ENCODE measurements at places on chromosomes 12 and 14.

GRCh38 chr12:97927977-97928376 is 465.4 kb downstream of the RMST start:
- no peak for DNase-seq

DNA sequence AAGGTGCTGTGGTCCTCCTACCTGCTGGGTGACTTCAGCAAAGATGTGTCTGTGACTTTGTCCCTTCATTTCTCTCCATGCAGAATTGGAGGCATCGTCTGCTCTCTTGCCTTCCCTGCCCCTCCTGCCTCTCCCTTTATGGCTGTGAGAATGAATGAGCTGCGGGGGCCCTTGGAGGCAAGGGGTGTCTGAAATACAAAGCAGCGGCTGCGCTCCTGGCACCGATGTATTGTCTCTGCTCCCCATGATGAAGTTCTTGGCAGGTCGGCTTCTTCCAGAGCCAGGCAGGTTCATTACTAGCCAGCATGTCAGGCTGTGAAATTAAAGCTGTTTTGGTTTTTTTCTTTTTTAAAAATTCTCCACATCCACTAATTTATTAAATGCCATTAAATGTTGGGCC is 194.5 kb downstream of the TSPAN9 start:
- DNase-seq: no peak

DNA sequence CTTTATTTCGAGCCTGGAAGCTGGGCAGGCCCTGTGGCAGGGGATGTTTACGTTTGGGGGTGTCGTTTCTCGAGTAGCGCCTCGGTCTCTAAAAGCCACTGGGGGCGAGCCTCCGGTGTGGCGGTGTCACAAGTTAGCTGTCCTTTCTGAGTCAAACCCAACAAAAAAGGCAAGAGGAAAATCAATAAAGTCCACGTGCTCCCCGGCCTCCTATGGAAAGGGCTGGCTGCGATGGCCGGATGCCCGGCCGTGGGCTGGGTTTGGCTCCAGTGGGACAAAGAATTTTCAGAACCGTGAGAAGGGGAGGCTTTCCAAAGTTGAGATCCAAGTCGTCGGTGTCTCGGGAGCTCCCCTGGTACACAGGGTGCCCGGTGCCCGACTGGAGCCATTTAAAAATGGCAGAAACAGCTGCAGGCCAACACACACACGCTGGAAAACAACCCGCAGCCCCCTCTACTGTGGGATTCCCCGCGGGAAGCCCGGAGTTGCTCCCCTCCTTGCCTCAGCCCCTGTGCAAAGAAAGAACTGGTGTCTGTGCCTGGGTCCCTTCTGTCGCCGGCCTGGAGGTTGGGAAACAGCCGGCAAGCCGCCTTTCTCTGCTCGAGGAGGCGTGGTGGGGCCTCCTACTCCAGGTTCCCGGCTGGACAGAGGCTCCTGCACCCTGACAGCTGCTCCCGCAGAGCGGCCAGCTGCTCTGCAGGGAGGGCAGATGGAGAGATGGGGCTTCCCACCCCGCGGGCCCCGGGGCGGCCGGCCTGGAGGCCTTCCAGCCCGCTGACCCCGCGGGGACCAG is 1.9 kb downstream of the BCL7A start:
- DNase-seq: no peak

- DNase-seq: no peak
Measured at GRCh38 chr12:71190822-71191221, 33.0 kb upstream of the TSPAN8 start.

GRCh38 chr12:128567730-128568129 is 256.0 kb downstream of the SLC15A4 start:
- DNase-seq: no peak

DNA sequence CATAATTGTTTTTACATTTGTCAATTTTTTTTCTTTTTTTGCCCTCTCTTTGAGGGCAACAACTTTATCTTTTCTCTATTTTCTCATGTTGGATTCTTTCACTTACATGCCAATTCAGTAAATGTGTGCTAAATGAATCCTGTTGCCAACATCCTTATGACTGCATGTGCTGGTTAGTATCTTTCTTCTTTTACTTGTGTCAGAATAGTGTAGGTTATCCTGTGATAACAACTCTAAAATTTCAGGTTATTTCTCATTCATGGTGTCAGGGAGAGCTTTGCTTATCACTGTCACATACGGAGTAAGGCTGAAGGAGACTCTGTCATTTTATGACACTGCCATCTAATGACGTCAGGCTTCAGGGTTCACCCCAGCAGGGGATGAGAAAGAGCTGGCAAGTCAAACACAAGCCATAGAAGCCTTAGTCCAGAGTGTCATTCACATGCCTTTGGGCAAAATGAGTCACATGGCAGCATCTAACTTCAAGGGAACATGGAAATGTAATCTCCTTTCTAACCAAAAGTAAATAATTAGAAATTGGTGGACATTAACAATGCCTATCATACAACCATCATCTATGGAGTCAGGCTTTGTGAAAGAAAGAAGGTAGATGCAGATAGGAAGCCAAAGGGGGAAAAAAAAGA is 242.5 kb upstream of the ATP2B1 start:
- DNase-seq: peak; percentile 59

DNA sequence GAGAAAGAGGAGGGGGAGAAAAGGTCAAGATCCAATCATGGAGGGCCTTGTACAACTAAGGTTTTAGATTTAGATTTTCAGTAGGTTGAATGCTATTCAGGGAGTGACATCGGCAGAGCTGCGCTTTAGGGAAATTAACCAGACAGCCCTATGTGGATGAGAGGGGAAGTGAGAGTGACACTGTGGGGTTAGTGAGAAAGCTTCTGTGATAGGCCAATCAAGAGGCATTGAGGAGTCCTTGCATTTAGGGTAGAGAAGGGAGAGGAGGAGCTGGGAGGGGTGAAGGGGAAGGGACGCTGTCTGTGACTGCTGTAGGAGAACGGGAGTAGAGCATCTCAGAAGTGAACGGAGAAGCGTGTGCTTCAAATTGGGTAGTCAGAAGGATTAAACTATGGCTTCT is 3.4 kb downstream of the HSD17B6 start:
- DNase-seq: peak; percentile 15

GRCh38 chr14:34628681-34629135 is 1.2 kb downstream of the SNX6 start:
- peak; percentile 60 for DNase-seq

DNA sequence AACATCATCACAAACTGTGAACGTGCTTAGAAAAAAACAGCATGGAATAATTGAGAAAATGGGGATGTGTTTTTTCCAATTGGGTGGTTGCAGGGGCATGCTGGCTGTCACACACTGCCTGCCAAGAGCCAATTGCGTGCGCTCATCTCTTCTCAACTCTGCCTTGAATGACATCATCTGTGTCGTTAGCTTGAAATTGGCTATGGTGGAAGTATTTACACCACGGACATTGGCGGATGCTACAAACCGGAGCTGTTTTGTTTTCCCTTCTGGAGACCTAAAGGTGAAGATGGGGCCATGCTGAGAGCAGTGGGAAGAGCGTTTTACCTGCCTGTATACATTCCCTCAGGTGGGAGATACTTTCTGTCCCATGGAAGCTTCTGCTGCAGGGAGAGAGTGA is 71.5 kb downstream of the PRMT8 start:
- DNase-seq: no peak

DNA sequence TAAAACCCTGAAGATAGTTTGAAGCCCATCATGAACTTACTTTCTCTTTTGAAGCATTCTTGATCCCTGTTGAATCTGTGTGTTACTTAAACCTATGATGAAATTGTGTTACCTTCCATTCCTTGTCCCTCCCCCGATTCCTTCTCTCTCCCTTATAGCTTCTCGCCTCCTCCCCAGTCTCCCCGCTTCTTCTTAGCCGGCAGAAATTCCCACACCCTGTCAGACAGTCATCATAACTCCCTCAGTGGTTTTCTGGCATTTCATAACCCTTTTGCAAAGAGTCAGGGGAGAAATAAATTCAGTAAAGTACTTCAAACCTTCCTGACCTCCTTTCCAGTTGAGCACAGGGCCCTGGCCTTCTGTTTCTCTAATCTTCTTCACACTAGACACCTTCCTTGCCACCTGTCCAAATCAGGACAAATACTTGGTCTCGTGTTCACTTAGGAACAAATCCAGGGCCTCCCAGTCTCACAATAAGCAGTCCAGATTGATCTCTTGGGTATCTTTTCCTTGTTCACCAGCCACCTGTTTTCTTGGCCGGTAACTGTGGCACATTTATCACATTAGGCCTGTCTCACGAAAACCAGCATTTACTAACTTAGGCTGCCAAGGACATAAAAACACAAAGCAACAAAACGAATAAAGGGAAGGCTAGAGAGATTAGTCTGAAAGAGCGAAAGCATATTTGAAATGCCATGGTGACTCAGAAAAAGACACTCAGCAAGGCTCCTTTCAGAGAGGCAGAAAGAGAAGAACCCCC is 355.9 kb downstream of the TMTC2 start:
- DNase-seq: no peak

GRCh38 chr12:46370792-46371717 is 1.5 kb downstream of the SLC38A2 start:
- peak; percentile 89 for DNase-seq

- DNase-seq: peak; percentile 54
Measured at GRCh38 chr12:52024845-52025230, 18.1 kb downstream of the TAMALIN start.

GRCh38 chr12:12474931-12475795 is 87.5 kb downstream of the DUSP16 start:
- DNase-seq: peak; percentile 91

DNA sequence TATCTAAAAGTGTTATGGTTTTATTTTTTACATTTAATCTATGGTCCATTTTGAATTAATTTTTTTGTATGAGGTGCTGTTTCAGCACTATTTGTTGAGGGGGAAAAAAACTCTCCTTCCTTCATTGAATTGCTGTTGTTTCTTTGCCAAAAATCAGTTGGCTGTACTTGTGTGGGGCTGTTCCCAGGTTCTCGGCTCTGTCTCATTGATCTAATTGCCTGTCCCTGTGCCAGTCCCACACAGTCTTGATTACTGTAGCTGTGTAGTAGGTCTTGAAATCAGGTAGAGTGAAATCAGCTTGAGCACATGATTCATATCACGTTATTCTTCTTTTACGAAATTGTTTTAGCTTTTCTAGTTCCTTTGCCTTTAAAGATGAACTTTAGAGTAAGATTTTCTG is 109.7 kb downstream of the ADGRD1 start:
- no peak for DNase-seq

GRCh38 chr12:9708853-9709252 is 24.0 kb downstream of the CLECL1 start:
- no peak for DNase-seq

GRCh38 chr14:99729991-99730875 is 46.1 kb downstream of the CYP46A1 start:
- DNase-seq: peak; percentile 53

- DNase-seq: peak; percentile 11
Measured at GRCh38 chr12:119412811-119413794, 78.6 kb downstream of the CCDC60 start.

DNA sequence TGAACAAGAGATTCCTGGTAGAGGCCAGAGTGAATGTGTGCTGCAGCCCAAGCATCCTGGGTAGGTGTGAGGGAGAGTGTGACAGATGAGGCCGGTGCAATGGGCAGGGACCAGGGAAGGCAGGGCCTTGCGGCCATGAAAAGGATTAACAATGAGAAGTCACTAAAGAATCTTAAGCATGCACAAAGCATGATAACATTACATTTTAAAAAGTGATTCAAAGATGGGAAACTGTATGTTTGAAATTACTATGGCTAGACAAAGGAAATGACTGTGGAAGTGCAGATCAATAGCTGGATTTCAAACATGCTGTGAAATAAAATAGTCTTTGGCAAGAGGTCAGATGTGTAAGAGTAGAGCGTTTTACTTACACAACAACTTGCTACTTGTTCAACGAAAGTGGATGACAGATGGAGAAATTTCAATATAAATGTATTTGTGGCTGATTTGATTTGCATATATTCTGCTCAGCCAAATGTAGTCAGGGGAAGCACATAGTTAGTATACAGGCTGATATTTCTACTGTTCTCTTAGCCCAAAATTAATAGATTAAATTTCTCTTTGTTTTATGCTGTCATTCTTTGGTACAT is 175.5 kb downstream of the CCDC59 start:
- DNase-seq: no peak

- DNase-seq: no peak
Measured at GRCh38 chr14:49897965-49898364, 5.1 kb downstream of the ARF6 start.

DNA sequence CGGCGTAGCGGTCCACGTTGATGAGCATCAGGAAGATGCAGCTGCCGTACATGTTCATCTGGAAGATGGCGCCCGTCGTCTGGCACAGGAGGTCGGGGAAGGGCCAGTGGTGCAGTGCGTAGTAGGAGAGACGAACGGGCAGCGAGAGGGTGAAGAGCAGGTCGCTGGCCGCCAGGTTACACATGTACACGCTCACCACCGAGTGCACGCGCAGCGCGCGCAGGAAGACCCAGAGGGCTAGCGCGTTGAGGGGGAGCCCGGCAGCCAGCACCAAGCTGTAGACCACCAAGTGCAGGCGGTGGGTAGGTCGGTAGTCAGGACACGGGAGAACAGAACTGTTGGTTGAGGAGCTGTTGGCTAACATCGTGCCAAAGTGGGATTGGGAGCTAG is 13.7 kb upstream of the CHD4 start:
- no peak for DNase-seq

DNA sequence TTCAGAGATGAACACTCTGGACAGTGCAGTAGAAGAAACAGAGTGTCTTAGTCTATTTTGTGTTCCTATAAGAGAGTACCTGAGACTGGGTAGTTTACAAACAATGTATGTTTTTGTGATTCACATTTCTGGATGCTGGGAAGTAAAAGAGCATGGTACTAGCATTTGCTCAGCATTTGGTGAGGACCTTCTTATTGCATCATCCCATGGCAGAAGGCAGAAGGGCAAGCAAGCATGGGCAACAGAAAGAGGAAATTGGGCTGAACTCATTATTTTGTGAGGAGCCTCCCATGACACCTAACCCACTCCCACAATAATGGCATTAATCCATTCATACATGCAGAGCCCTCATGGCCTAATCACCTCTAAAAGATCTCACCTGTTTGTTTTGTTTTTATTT is 8.0 kb downstream of the ANKS1B start:
- DNase-seq: no peak

- DNase-seq: no peak
Measured at GRCh38 chr12:76836633-76837032, 42.2 kb downstream of the CSRP2 start.

GRCh38 chr14:91292491-91292890 is 48.0 kb upstream of the GPR68 start:
- DNase-seq: no peak

DNA sequence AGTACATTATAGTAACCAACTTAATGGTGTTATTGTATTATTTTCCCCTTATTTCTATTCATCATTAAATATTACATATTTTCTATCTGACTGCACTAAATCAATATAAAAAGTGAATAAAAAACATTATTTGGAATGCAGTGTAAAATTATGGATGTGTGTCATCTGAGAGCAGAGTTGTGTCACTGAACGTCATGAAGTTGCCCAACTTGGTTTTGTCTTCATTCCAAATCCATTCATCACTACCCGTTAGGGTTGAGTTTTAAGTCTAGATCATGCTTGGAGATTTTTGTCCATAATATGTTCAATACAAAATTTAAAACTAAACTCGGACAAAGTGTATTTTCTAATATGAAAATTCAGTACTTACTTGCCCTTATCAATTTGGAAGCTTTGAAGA is 16.1 kb downstream of the KLRF1 start:
- no peak for DNase-seq

- DNase-seq: no peak
Measured at GRCh38 chr14:68364792-68365192, 428.1 kb downstream of the ZFP36L1 start.

GRCh38 chr12:25496098-25496587 is 56.9 kb downstream of the LMNTD1 start:
- peak; percentile 24 for DNase-seq
